ENCODE measurements at places on chromosomes 5 and 9.

GRCh38 chr9:109297899-109298298 is 23.0 kb downstream of the EPB41L4B start:
- DNase-seq, result no peak

DNA sequence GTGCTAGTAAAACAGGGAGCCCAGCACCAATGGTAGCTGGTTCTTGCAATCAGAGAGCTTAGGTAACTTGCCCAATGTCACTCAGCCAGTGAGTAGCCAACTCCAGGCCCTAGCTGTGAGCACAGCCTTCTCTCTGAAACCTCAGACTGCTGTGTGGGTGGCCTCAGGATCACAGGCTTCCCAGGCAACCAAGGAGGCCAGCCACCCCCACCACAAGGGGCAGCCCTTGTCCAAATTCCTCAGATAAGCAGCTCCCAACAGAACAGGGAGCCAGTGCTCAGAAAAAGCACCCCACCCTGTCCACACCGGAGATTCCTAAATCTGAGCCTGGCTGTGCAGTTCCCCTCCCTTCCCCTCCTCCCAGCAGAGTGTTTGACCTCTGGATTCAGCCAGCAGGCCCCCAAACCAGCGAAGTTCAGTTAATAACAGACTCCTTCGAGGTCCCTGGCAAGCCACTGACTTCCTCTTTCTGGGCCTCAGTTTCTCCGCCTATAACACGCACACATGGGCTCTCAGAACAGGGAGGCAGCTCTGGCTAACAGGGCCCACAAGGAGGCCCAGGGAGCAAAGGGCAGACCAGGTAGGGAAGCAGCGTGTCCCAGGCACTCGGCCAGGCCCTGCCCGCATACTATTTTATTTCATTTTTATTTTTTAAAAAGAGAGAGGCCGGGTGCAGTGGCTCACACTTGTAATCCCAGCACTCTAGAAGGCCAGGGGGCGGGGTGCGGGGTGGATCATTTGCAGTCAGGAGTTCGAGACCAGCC is 2.7 kb downstream of the EEIG1 start:
- no peak for DNase-seq

GRCh38 chr9:106102821-106103220 is 408.5 kb downstream of the TMEM38B start:
- no peak for DNase-seq

DNA sequence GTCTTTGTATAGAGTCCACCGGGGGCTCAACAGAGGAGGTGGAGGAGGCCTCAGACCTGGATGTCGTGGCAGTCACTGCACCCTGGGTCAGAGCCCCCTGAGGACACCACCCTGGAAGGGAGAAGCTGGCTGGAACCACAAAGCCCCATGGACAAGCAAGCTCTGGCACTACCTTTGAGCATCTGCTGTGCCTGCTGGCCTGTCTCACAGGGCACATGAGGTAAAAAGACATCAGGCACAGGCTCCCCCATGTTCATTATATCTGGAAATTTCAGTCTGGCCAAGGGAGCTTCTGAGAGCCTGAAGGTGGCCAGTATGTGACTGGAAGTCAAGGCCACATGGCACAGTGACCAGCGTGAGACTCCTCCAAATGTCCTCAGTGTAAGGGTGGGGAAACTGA is 22.9 kb downstream of the KCNMB1 start:
- DNase-seq, result no peak

- DNase-seq, result no peak
These were observed 181.2 kb downstream of the SLC12A2 start for GRCh38 chr5:128264564-128265360.

- no peak for DNase-seq
These were observed 191.1 kb upstream of the GAS1 start for GRCh38 chr9:87138128-87139040.

DNA sequence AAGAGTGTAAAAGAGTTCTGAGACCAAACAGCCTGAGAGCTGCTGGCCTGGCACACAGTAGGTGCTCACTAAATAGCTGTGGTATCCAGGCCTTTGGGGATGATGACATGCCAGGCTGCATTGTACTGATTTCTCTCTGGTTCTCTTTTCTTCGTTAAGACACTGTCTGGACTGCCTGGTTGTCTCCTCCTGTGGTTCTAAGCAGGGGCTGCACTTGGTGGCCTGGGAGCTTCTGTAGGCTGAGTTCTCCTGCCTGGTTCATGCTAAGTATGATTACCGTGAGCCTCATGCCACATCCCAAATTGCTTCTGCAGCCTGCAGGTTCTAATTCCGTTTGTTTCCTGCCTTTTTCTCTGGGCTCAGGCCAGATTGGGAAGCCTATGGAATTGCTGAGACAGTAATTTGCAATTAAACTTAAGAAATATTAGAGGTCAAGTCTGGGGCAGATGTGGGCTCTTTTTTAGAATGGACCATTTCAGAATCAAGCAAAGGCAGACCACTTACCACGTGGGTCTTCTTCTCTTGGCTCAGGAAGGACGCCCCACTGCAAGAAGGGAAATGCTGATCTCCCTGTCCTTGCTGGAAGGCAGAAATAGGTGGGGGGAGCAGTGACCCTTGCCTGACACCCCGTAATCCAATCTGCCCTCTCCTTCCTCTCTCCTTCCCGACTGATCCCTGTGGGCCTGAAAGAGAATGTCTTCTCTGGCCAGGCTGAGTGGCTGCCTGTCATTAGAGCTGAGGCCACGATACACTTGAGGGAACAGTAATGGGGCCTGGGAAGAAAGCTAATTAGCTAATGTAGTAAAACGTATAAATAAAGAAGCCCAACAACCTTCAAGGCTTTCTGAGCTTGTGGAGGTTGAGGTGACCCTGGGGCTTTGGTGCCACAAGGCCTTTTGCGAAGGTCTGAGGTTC is 21.9 kb upstream of the BOD1 start:
- no peak for DNase-seq

DNA sequence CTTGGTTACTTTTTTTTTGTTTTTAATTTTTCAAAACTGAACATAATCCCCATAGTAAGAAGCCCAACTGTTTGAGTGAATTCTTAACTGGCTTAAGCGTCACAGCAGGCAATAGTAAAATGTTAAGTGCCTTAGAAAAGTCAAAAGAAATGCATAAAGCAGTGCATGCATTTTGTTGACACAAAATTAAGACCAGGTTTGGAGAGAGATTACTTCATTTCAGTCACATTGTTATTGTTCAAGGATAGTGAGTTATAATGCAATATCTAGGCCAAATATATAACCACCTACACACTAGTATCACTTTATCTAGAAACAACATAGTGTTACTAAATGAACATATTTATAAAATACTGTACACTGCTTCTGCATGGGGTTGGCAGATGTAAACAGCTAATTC is 116.9 kb upstream of the KLF9 start:
- DNase-seq, result no peak

GRCh38 chr9:116365056-116365471 is 211.5 kb downstream of the PAPPA start:
- no peak for DNase-seq

DNA sequence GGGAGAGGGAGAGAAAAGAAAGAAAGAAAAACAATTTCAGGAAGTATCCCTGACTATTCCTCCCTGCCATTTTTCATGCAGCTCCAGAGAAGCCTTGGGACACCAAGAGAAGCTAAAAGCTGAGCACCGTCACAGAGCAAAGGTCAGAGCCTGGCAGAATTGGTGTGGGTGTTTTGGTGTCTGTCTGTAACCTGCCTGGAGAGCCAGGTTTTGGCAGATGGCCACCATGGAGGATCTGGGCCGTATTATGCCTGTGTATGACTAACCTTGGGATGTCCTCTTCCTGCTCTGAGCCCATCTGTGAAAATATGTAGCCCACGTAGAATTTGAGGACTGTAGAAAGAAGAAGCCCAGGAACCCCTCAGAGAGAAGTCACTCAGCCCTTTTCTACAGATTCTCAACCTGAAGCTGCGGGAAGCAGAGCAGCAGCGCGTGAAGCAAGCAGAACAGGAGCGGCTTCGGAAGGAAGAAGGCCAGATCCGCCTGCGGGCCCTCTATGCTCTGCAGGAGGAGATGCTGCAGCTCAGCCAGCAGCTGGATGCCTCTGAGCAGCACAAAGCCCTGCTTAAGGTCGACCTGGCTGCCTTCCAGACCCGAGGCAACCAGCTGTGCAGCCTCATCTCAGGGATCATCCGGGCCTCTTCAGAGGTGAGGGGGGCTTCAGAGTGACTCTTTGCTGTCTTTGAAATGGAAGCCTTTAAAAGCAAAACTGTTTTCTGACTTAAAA is 18.8 kb downstream of the GLE1 start:
- no peak for DNase-seq

DNA sequence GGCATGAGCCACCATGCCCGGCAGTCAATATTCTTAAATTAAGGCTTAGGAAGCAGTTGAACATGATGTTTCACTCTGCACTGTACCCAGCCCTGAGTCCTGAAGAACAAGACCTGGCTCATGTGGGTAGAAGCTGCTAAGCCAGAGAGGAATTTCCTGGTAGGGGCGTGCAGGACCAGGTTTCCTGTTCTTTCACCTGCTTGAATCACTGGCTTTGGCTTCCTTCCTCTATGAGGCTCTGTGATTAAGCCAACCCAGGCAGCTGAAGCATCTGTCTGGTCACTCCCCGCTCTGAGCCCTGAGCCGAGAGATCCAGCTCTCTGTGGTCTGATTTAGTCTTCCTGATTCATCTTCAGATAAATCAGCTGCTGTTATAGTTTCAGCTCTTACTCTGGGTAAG is 29.1 kb downstream of the CFAP77 start:
- DNase-seq, result no peak
